ENCODE measurements at places on chromosomes 6 and 20.

GRCh38 chr6:74343804-74344203 is 647.8 kb downstream of the CD109 start:
- no peak for DNase-seq

- no peak for DNase-seq
Observed at GRCh38 chr20:13280609-13281324, 59.7 kb downstream of the ISM1 start.

DNA sequence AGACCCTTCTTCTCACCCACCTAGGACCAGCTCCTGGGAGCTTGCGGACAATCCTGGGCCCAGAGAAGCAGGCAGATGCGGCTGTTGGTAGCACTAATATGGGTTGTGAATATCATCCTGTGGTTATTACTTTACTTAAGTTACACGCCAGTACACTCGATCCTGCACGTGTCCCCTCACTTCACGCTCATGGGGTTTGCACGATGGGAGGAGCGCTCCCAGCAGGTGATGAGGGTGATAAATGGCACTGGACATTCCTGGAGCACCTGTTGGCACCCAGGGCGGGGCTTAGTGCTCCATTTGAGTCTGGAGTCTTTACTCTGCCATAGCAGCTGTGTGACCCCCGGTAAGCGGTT is 335.1 kb downstream of the PREX1 start:
- no peak for DNase-seq

DNA sequence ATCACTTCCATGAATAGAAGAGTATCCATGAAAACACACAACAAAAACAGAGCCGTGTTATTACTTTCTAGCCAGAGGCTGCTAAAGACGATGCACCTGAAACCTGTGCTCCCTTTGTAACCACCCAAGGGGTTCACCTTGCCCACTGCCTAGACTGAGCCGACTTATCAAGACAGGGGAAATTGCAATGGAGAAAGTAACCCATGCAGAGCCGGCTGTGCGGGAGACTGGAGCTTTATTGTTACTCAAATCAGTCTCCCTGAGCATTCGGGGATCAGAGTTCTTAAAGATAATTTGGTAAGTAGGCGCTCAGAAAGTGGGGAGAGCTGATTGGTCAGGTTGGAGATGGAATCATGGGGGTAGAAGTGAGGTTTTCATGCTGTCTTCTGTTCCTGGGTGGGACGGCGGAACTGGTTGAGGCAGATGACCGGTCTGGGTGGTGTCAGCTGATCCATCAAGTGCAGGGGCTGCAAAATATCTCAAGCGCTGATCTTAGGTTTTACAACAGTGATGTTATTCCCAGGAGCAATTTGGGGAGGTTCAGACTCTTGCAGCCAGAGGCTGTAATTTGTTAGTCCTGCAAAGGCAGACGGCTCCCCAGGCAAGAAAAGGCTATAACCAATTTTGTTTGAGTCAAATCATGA is 366.6 kb downstream of the PREX1 start:
- no peak for DNase-seq

DNA sequence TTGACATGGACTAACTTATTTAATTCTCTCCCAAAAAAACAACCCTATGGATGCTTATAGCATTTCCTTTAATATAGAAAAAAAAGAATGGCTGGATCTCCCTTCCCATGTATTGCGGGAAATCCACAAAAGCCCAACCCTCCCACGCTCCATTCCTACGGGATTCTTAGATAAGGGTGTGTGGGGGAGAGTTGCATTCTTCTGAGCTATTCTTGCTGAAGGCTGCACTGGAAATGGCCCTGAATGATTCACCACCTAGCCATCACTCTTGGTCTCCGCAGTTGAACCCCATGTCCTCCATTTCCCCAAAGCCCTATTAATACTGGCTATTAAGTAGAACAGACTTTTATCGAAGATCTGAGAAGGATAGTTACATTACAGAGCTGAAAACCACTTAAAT is 41.9 kb upstream of the ADGRF5 start:
- no peak for DNase-seq

- DNase-seq, result no peak
Observed at GRCh38 chr6:63245909-63246308, 34.6 kb downstream of the FKBP1C start.

GRCh38 chr20:62727584-62728027 is 19.0 kb downstream of the NTSR1 start:
- DNase-seq, result no peak

- no peak for DNase-seq
Observed at GRCh38 chr6:10235344-10235743, 179.5 kb downstream of the TFAP2A start.

DNA sequence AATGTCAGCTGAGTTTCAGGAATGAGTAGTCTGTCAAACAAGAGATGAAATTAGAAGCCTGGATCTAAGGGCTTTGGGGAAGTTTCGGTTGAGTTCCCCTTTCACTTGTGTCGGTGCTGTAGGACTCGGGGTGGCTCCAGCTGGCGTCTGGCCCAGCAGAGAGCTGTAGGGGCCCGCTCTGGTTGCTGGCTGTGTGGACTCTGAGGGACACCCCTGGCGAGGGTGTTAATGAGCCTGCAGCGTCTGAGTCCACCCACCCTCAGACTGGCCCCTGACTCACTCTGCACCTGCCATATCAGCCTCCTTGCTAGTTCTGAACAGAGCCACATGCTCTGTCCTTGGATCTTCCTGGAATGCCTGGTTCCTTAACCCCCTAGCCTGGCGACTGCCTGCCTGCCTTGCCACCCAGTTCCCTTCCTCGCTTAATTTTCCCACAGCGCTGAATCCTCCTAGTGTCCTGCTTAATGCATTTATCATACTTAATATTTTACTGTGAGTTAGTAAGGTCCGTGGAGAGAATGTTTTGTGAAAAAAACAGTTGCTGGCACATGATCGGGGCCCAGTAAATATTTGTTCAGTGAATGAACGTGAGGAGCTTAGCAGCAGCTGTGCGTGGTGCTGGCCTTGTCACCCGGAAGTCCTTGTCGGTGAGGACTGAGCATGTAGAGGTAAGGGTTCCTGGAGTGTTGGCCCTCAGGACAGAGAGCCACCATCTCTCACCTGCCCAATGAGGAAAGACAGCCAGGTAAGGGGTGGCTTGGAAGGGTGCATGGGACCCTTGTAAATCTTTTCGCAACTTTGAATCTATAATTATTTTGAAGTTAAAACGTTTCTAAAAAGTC is 1.6 kb downstream of the DNAJC5 start:
- DNase-seq, result no peak

- peak; percentile 26 for DNase-seq
Observed at GRCh38 chr6:10759884-10760329, 12.3 kb downstream of the TMEM14B start.

GRCh38 chr20:3358676-3359340 is 48.7 kb downstream of the DNAAF9 start:
- DNase-seq, result no peak

DNA sequence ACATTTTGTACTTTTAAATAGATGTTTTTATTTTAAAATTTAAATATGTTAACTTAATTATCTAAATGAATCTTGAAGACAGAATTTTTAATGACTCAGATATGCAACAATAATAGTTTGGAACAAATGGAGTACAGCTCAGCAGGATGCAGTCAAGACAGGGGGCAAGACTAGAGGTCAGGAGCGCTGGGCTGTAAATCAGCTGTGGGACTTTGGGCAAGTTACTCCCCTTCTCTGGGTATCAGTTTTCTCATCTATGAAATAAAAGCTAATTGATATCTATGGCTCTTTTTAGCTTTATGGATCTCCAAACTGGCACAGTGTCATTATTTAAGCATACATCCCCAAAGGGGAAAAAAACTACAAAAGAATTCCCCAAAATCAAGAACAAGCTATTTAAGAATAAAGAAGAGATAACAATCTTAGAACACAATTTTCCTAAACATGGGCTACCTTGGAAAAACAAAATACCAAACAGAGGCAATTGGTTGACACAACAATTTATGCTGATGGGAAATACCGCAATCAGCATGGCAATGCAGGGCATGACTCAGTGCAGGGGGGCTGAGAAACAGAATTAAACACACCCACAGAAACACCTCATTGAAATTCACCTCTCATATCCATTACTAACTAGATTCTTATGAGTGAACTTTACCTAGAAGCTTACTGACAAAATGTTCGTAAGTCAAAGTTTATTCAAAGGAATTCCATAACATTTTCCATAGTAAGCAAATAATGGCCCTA is 188.2 kb downstream of the SIM1 start:
- DNase-seq, result no peak

GRCh38 chr6:158629367-158630221 is 14.9 kb downstream of the DYNLT1 start:
- DNase-seq, result no peak

DNA sequence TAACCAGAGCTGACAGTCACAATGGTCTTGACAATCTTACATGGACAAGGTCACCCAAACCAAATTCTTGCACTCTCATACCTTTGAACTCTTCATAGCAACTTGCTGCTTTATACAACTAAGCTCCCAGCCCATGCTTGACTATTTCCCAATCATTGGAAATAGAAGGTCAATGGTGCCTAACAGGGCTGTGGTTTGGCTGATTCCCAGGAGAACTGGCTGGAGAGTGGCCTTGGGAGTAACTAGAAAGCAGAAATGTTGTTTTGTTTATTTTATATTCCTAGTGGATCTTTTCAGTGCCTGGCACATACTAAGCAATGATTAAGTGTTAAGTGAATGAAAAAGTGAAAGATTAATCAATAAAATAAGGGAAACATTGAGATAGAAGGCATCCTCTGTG is 3.0 kb downstream of the SPINT4 start:
- no peak for DNase-seq

GRCh38 chr6:154411076-154411475 is 54.5 kb upstream of the IPCEF1 start:
- no peak for DNase-seq

GRCh38 chr6:156718647-156719394 is 58.4 kb upstream of the ARID1B start:
- DNase-seq, result no peak

- peak; percentile 24 for DNase-seq
Observed at GRCh38 chr6:97703661-97704060, 420.6 kb upstream of the MMS22L start.

- no peak for DNase-seq
Observed at GRCh38 chr6:127592964-127593363, 16.0 kb downstream of the C6orf58 start.

DNA sequence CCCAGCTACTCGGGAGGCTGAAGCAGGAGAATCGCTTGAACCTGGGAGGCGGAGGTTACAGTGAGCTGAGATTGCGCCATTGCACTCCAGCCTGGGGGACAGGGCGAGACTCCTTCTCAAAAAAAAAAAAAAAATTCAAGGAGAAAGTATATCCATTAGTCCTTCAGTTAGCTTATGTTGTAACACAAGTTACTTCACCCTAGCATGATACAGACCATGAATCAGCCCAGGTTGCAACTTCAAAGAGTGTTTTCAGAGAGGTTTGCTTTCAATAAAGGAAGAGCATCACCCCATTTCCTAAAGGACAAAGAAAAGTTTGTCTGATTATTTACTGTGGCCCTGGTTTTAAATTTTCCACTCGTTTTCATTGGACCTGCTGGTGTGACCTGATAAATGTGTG is 73.0 kb downstream of the SERAC1 start:
- no peak for DNase-seq

GRCh38 chr6:127069659-127070279 is 48.7 kb upstream of the RSPO3 start:
- peak; percentile 33 for DNase-seq

DNA sequence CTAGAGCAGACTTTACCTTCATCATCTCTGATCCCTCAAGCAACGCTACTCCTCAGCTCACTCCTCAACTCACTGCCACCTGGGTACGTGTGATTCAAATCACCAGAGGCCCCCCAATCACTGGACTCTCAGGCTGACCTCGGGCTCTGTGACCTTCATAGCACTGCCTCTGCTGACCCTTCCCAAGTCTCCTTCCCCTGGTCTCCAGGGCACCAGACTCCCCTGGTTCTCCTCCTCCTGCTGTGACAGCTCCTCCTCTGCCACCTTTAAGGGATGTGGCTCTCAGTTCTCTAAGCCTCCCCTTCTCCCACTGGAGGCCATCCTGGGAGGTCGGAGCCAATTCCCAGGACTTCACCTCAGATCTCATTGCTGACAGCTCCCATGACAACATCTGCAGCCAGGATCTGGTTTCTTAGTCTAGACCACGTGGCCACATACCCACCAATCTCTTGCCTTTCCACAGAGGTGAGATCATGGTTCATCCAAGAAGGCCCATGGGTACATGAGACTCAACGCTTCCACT is 90.4 kb downstream of the NFATC2 start:
- no peak for DNase-seq

DNA sequence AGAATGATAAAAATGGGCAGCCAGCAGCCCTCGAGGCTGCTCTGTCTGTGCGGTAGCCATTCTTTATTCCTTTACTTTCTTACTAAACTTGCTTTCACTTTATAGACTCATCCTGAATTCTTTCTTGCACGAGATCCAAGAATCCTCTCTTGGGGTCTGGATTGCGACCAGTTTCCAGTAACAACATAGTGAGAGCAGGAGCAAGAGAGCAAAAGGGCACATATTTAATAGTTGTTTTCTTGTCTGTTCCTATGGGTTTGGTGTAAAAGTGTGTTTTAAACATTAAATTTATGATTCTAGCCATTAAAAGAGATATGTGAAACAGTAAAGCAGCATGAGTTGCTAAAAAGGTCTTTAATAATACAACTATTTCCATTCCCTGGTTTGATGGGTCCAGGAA is 78.8 kb upstream of the OPRM1 start:
- no peak for DNase-seq

- DNase-seq, result no peak
Observed at GRCh38 chr6:13614126-13614925, 809 bp upstream of the NOL7 start.

DNA sequence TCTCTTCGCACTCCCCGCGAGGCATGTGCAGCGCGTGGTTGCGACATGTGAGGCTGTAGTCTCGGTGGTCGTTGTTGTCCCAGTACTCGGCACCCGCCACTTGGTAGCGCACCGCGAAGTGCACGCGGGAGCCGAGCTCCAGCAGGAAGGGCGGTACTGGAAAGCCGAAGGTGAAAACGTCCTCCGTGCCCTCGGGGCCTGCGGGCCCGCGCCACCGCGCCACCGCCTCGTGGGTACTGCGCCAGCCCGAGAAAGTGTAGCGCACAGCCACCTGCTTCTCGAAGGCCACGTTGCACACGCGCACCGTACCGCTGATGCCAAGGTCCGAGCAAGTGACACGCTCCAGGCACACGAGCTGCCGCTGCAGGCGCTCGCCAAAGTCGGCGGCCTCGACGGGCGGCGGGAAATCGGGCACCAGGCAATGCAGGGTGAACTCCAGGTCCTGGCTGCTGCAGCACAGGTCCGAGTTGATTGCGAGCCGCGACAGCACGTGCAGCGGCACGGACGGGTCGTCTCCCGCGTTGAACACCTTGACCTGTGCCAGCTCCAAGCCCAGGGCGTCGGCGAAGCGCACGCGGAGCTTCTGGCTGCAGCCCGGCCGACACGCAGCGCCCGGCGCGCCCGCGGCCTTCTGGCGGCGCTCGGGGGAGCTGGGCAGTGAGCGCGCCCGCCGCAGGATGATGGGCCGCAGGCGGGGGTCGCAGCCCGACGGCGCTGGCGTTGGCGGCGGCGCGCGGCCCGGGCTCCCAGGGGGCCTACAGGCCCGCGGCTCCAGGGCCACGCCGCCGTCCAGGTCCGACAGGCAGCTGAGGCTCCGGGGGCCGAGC is 840 bp downstream of the PPP1R3D start:
- DNase-seq, result no peak

- DNase-seq, result no peak
Observed at GRCh38 chr6:13005994-13006393, 289.4 kb downstream of the PHACTR1 start.
